ENCODE measurements at places on chromosomes 2 and 18.

GRCh38 chr18:62249478-62250097 is 62.5 kb downstream of the RELCH start:
- DNase-seq, result peak; percentile 62

DNA sequence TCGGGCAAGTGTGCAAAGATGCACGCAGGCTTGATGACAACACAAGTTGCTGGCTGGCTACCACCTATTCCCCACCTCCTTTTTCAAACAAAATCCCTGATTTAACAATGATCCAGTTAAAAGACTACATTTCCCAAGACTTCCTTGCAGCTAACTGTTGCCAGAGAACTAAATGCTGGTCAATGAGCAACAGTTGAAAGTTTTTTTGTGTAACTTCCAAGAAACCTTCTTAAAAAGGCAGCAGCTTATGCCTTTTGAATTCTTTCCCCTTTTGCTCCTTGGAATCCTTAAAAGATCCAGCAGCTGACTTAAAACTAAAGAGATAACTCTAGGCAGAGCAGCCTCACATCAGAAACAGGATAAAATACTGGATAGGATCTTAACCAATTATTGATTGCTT is 38.5 kb downstream of the NPHP1 start:
- DNase-seq, result no peak

GRCh38 chr2:43110442-43110871 is 115.9 kb downstream of the ZFP36L2 start:
- no peak for DNase-seq

DNA sequence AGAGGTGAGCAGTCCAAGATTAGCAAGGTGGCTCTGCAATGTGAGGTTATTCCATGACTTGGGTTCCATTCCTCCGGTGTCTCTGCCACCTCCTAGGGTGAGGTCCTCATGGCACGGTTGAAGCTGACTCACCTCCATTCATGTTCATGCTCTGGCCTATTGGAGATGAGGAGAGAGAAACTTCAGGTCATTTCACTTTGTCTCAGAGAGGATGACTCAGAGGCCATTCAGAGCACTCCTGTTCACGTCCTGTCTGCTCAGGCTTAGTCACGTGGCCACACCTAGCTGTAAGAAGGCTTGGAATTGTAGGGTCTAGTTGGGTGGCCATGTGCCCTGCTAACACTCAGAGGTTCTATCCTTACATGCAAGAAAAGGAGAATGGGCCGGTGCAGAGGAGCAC is 67.5 kb upstream of the MBOAT2 start:
- DNase-seq, result no peak

DNA sequence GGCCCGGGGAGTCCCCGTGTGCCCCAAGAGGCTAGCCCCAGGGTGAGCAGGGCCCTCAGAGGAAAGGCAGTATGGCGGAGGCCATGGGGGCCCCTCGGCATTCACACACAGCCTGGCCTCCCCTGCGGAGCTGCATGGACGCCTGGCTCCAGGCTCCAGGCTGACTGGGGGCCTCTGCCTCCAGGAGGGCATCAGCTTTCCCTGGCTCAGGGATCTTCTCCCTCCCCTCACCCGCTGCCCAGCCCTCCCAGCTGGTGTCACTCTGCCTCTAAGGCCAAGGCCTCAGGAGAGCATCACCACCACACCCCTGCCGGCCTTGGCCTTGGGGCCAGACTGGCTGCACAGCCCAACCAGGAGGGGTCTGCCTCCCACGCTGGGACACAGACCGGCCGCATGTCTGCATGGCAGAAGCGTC is 16.9 kb upstream of the FAHD2A start:
- DNase-seq, result no peak

DNA sequence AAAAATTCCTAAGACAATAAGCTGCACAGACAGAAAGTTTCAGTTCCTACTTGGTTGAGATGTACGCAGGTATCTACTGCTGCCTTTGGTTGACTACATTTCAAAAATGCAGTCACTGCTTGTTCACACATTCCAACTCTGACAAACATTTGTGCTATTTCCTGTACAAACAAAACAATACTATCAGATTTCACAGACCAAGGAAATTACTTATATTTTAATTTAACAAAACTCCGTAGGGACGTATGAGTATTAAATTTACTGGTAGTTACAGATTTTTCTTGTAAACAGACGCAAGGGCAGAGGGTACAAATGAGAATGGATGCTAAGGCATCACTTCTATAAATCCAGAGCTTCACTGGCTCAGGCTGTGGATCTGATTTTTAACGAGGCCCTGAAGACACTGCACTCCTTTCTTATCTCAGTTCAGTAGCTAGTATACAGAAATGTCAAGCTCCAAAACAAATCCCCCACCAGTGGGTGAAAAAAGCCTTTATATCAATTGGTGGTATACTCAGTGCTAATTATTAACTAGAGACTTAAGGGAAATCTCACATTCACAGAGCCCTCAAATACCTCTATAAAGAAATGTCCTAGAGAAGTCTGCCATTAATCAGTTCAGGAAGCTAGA is 31.7 kb upstream of the TTC32 start:
- DNase-seq, result no peak

GRCh38 chr2:108287169-108287568 is 1.5 kb upstream of the SULT1C2 start:
- DNase-seq, result no peak

- no peak for DNase-seq
These were observed 14.7 kb upstream of the FAM237A start for GRCh38 chr2:206627632-206628031.

DNA sequence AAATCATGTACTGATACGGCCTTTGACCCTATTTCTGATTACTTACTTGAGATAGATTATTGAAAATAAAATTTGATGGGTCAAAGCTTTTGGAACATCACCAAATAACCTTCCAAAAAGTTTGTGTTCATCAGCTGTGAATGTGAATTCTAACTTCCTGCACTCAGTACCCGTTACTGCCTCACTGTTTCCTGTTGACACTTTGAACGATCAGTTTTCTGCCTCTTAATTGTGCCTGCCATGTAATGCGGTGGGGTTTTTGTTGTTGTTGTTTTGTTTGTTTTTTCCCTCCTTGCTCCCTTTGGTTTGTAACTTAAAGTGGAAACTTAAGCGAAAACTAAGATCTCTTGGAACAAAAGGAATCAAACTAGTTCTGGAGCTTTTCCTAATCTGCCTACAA is 18.9 kb downstream of the ATG16L1 start:
- DNase-seq, result no peak

GRCh38 chr2:1889099-1889650 is 144.9 kb upstream of the PXDN start:
- DNase-seq, result no peak

GRCh38 chr2:197575987-197576386 is 60.1 kb downstream of the MOB4 start:
- DNase-seq, result no peak

- DNase-seq, result no peak
These were observed 162.1 kb downstream of the ZEB2 start for GRCh38 chr2:144357623-144358373.

- DNase-seq, result no peak
These were observed 24.5 kb downstream of the ELAC1 start for GRCh38 chr18:50992351-50992762.

- no peak for DNase-seq
These were observed 219.1 kb upstream of the BOD1L2 start for GRCh38 chr18:56927786-56928185.

DNA sequence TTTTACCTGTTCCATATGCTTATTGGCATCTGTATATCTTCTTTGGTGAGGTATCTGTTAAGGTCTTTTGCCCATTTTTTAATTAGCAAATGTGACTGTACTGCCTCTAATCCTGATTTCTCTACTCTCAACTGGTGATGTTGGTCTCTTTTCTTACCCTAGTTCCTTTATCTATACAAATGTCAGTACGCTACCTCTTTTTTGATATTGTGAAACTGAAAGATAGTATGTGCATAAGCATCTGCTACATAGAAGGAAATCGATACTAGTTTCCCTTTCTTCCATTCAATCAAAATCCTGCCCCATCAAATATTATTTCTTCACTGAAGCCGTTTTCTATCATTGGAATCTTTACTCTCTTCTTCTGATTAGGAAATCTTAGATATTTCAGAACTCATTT is 194.9 kb upstream of the SPOPL start:
- DNase-seq, result no peak

DNA sequence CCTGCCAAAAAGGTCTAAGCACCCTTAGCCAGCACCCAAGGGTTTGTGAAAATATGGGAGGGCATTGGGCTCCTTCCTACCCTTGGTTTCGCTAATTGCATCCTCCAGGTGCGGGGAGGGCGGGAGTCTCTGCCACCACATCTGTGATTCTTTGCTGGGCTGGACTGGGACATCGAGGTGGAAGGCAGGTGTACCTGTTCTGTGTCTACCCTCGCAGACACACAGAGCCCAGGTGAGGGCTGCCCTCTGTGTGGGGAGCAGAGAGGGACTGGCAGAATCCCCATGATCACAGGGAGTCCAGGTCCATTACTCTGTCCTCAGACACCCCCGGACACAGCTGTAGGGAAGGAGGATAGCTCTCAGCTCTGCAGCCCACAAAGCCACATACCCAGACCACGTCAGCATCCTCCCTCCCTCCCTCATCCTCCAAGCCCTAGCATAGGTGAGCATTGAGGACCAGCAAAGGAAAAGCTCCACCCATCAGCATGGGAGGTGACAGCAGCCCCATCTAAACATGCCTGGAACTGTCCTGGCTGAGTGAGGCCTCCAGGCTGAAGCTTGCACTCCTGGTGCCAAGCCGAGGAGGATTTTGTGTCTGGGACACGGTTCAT is 49.8 kb downstream of the PLB1 start:
- DNase-seq, result no peak

GRCh38 chr18:64851726-64852125 is 702.8 kb upstream of the LINC00305 start:
- no peak for DNase-seq

DNA sequence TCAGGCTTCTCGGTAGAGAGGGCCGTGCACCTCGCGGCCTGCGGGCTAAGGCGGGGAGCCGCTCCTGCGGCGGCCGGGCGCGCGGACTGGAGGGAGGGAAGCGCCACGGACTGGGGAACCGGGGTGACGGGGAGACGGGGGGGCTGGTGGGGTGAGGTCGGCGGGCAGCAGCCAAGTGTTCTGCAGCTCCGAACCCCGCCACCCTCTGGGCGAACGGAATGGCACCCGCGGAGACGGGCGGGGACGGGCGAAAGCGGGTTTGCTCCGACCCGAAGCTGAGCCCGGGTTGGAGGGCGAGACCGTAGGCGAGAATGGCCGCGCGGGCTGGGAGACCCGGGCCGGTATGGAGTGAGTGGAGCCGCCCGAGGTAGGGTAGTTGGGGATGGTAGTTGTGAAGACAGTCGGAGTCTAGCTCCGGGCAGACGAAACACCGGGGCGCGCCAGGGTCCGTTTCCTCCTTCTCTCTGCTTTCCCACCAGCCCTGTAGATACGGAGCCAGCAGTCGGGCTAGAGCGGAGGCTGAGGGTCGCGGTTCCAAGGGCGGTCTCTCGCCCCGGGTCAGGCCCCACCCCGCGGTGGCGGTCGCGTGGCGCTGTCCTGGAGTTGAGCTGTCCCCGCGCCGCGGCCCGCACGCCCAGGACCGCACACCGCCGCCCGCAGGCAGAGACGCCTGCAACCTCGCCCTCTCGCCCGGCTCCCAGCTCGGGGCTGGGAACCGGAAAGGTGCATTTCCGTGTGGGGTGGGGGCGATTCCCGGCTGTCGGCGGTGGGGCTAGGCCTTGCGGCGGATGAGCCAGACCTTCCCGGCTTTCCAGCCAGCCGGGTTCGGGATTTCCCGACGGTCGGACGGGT is 160.3 kb upstream of the SIX2 start:
- no peak for DNase-seq

DNA sequence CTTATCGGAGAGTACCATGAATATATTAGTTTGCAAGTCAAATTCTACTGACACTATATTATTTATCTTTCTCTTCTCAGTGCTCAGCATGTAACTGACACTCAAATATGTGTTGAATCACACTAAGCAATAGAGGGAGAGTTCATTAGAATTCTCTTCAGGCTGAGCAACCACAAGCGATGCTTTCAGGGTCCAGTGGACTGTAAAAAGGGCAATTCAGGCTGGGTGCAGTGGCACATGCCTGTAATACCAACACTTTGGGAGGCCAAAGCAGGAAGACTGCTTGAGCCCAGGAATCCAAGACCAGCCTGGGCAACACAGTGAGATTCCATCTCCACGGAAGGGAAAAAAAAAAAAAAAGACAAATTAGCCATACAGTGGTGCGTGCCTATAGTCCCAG is 16.3 kb downstream of the PDE6D start:
- no peak for DNase-seq

- no peak for DNase-seq
These were observed 987.4 kb downstream of the SUCLG1 start for GRCh38 chr2:83471655-83472054.

GRCh38 chr2:207144173-207144785 is 21.5 kb downstream of the KLF7 start:
- DNase-seq, result no peak

GRCh38 chr2:207394812-207395534 is 134.8 kb upstream of the CREB1 start:
- DNase-seq, result no peak

- DNase-seq, result no peak
These were observed 81.8 kb downstream of the FASTKD2 start for GRCh38 chr2:206846981-206847834.

DNA sequence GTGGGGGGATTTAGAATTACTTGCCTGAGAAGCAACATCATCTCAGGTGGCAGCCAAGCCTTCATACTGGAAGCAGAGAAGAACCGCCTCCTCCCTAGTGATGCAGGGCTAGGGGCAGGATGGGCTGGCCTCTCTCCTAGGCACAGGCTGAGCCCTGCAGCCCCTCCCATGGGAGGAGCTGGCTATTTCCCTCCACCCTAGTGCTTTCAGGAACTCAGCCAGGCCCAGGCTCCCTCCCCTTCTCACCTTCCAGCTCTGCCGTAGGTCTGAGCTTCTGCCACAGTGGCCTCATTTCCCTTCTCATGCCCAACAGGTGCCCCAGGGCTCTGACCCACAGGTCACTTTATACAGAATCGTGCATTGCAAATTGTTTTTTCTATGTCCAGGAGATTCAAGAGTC is 31.0 kb downstream of the CENPA start:
- DNase-seq, result no peak

- no peak for DNase-seq
These were observed 223.0 kb downstream of the UBE2E3 start for GRCh38 chr2:181203412-181203811.

DNA sequence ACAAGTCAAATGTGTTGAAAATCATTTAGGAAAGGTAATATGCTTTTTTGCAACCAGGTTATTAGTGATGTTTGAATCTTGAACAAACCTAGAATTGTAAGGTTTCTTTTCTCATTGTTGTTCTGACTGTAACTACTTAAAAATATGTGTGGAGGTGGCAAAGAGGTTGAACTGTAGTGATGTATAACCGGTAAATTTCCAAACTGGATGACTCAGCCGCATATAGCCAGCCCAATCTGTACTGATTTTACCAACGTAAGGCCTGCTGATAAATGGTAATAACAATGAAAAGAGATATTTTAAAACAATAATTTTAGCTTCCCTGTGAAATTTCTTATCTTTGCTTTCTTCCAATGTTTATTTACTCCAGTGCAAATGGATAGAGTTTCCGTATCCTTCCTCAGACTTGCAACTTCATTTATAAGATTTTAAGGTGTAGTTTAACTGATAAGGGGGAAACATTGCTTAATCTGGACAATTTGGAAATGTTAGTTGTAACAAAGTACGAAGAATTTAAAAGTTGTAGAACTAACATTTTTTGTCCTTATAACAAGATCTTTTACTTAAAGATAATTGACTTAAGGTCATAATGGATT is 1170.4 kb upstream of the ZEB2 start:
- no peak for DNase-seq
